Right hindlimb (tissue), 1 donor: ENCODE measurements at places on chromosomes 7 and 10.

- DNase-seq, result no peak
These were observed 32.2 kb upstream of the ITGB8 start for GRCh38 chr7:20298486-20298901.

GRCh38 chr10:103512591-103513379 lies 19.3 kb downstream of the NEURL1 start:
- DNase-seq, result no peak

- DNase-seq, result no peak
These were observed 43.9 kb upstream of the C1QL3 start for GRCh38 chr10:16565604-16566003.

GRCh38 chr7:3923307-3923918 lies 622.4 kb downstream of the SDK1 start:
- DNase-seq, result no peak

DNA sequence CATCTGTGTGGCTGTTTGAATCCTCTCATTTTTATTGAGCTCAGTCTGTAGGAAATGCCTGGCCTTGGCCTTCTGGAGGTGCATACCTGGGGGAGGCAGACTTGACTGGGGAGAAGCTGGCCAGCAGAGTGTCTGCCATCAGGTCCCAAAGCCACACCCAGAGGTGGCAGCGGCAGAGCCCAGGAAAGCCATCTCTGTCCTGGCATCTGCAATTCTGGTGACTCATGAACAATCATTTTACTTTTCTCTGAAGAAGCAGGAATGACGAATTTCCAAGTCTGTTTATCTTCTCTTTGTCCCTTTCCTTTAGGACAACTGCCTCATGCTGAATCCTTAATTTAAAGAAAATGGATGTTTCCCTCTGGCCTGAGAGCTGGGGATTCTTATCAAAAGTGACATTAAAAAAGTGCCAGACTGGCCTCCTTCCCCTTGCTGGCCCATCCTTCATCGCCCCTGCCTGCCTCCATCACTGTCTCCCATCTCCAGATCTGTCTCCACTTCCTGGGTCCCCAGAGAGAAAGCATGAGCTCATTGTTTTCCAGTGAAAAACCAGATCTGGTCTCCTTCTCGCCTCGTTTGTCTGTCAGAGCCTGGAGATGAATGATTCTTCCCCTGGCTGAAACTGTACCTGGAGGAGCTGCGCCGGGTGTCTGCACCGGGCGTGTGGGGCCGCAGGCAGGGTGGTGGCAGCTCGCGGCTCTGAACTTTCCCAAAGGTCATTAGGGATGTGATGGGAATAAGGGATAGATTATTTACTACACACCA lies 124.5 kb downstream of the TMEM178B start:
- DNase-seq, result no peak

DNA sequence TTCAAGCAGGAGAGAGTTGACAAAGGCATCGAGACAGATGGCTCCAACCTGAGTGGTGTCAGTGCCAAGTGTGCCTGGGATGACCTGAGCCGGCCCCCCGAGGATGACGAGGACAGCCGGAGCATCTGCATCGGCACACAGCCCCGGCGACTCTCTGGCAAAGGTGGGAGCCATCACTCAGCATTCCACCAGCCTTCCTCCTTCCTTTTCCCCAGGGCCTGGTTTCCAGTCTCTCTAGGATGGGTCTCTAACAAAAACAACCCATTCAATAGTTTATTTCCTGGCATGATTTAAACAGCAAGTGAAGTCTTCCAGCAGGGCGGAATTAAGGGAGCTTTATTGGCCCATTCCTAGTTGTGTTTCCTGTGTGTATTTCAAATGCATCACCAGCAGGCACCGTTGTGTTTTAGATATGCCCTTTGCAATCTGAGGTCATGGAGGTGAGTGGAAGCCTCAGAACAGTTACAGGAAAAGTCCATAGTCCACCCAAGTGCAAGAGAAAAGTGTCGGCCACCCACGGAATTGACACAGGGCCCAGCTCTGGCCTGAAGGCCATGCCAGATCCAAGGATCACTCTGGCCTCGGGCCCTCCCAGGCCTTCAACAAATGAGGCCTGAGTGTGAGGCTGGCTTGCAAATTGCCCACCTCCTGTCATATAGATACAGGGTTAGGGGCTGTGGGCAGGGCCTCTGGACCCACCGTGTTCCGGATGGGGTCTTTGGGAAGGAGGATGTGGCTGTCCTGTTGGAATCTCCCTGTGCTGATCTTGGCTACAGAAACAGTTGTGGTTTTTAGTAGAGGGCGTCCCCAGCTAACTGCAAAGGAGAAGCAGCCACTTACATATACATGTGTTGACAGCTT lies 46.9 kb upstream of the TRIM8 start:
- DNase-seq, result no peak

DNA sequence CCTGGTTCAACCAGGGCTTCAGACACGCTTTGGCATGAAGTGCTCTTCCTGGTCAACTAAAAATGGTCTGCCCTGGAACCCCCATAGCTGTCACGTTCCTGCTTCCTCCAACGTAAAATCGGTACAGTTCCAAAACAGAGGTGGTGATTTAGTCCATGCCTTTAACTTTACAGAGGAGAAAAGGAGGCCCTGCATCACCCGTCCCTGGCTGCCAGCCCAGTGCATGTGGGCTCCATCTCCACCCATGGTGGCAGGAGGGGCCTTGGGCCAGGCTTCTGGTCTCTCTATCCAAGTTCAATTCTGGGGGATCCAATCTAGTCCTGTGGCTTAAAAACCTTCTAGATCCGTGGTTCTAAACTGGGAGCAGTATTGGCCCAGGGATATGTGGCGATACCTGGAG lies 18.7 kb downstream of the ECHDC3 start:
- no peak for DNase-seq
